ENCODE measurements at places on chromosomes 16 and 17.

GRCh38 chr16:12976496-12976895 lies 75.1 kb downstream of the SHISA9 start:
- no peak for DNase-seq

- no peak for DNase-seq
These were observed 706.9 kb upstream of the SOX9 start for GRCh38 chr17:71413935-71414334.

DNA sequence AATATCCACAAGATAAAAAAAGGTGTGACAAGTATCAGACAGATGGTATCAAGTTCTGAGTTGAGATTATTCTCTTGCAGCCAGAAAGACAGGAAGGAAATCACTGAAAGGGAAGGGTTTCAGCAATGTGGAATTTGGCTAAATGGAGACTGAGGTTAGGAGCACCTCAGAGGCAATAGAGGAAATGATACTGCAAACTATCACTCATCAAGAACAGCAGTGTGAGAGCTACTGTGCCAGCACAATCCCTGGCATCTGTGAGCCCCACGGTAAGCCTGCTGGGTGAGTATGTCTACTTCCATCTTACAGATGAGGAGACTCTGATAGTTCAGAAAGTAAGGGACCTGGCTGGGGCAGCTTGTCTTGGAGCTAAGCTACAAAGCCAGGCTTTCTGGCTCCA lies 162.0 kb downstream of the SALL1 start:
- DNase-seq = no peak

DNA sequence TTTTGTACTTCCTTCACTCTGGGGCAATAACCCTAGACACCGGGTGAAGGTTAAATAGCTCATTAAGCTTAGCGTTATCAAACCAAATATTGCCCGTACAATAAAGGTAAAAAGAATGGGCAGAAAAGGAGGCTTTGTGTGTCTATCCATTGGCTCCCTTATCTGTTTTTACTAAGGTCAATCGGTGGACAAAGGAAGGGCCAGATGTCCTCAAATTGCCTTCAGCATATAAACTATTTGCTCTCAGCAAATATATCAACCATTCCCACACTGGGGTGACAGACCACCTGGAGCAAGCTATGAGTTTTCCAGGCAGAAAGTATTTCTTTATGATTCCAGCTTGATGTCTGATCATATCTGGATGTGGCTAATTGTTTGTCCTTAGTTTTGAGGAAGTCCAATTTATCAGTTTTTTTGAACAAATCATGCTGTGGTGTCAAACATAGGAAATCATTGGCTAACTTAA lies 25.3 kb upstream of the WIPI1 start:
- no peak for DNase-seq

DNA sequence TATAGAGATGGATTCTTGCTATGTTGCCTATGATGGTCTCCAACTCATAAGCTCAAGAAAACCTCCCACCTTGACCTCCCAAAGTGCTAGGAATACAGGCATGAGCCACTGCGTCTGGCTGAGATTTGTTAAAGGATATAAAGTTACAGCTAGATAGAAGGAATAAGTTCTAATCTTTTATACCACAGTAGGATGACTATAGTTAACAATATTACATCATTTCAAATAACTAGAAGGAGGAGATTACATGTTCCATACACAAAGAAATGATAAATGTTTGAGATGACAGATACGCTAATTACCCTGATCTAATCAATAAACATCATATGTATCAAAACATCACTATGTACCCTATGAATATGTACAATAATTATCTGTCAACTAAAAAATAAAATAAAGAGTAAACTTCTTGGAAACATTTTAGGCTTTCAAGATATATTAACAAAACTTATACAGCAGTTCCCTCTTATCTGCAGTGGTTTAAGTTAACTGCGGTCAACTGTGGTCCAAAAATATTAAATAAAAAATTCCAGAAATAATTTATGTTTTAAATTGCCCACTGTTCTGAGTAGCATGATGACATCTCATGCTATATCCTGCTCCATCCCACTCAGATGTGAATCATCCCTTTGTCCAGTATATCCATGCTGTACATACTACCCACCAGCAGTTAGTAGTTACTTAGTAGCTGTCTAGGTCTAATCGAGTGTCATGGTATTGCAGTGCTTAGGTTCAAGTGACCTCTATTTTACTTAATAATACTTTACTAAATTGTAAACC lies 129.2 kb upstream of the NACA2 start:
- no peak for DNase-seq

- DNase-seq = no peak
These were observed 21.1 kb downstream of the CACNG4 start for GRCh38 chr17:66985338-66986237.
